ENCODE measurements at places on chromosomes 11 and 22.

GRCh38 chr11:96307776-96308140, 35.2 kb downstream of the MAML2 start:
- peak; percentile 88 for DNase-seq

- DNase-seq, result no peak
Observed at GRCh38 chr11:15933886-15934625, 422.3 kb downstream of the SOX6 start.

DNA sequence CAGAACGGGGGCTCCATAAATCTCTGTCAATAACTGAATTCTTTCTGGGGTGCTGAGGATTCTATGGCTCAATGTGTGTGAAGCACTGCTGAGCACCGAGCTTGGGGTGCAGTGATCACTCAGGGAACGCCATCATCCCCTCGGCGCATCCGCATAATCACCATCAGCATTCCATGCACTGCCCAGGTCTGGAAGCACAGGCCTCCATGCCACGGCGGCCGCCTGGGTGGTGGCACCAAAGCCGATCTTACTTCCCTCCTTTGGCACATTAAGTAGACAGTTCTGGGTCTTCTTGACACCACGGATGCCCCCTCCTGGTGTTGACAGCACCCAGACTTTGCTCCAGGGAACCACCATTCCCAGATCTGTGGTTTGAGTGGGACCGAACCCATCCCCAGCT, 15.6 kb downstream of the LTO1 start:
- no peak for DNase-seq

DNA sequence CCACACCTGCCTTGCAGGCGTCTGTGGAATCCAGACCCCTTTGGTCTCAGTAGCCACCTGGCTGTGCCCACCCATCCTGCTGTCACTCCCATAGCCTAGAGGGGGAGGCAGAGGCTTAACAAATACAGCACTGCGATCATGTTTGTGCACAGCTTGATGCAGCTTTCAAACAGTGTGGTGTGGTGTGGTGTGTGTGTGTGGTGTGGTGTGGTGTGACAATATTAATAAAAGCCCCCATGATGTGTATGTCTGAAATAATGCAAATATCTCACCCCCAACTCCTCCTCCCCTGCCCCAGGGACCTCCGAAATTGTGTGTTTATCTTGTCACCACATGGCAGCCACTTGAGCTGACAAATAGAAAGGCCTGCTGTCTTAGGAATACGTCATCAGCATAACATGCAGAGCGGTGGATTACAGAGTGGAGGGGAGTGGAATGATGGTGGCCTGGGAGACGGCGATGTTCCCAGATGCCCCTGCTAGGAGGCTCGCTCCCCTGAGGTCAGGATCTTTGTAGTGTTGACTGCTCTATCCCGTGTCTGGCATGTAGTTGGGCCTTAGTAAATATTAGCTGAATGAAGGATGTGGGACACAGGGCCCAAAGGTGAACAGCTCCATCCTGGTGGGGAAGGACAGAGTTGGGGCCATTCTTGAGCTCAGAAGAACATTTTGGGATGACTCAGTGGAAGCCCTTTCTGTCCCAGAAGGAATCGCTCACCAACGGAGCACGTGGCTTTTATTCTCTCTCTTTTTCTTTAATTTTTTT, 2.8 kb downstream of the PDXP start:
- no peak for DNase-seq

DNA sequence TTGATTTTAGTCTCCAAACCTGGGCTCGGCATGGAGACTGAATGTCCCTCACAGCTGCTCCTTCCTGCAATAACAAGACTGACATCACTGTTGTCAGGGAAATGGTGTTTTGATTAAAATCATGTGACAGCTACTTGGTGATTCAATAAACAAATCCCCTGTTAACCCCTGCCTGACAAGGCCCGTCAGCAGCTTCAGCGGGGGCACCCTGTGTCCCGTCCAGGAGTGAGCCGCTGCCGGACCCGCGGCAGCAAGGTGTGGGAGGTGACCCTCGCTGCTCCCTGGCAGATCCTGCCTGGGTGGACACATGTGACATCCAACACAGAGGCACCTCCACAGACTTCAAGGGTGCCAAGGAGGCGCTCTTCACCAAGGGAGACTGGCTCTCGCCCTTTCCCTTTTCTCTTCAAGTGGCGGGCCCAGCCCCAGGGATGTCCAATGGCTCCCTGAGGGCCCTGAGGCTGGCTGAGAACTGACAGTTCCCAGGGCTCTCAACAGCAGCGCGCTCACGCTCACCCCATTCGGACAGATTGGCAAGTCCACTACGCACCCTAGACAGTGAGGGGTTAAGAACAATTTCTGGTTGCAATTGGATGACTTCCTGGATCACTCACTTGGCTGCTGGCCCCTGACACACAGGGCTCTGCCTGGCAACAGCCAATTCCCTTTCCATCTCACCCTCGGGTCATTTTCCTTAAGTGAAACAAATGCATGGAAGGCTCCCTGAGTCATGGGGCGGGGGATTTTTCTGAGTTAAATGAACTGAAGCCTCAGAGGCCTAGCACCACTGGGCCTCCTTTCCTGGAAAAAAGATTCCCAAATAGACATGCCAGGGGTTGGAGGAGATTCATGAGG, 30.7 kb downstream of the PPP2R1B start:
- DNase-seq, result no peak

DNA sequence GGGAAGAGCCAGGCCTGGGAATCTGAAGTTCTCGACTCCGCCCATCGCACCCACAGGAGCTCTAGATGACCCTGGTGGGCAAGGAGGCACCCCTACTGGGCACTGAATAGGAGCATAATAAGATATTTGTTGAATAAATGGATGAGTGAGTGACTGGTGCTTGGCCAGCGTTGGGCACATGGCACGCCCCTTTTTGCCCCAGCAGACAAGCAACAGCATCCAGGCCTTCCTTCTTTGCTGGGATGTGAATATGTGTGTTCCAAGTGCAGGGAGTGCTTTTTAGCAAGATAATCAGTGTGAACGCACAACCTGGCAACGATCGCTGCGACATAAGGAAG, 443 bp upstream of the CELF1 start:
- DNase-seq, result no peak

- no peak for DNase-seq
Observed at GRCh38 chr11:28836285-28837081, 728.3 kb downstream of the METTL15 start.

- DNase-seq, result no peak
Observed at GRCh38 chr11:665062-665703, 28.1 kb downstream of the DRD4 start.

DNA sequence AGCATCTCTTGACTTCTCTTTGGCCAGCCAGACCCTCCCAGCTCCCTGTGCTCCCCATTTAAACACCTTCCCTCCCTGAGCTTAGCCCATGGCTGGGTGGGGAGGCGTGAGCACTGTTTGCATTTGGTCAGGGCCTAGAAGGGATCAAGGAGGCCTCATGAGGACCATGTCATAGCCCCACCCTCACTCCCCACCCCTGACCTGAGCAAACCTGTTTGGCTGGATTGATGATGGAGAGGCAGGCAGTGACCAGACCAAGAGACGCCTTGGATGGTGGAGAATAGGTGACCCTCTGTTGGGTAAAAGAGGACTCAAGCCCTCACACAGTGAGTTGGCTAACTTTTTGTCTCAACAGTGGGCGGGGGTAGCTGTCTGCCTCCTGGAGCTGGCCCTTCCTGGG, 49.9 kb downstream of the ST3GAL4 start:
- DNase-seq, result no peak

GRCh38 chr11:20670932-20671403, 1.6 kb downstream of the NELL1 start:
- DNase-seq, result peak; percentile 51

DNA sequence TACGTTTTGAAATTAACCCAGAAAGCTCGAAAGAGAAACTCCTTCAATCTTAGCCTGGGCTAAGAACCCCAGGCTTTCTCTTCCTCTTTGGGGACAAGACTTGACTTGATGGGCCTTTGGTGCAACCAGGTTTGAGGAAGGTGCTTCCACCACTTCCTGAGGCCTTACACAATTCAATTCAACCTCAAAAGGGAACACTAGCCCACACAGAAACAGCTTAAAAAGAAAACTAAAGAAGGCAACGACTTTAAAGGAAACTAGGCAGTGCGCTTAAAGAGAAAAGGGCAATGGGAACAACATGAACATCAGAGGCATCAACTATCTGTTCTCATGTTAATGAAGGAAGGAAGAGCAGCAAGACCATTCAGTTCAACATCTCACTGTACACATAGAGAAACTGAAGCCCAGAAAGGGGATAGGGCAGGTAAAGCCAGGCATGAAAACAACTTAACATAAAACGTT, 24.8 kb downstream of the PAK1 start:
- DNase-seq, result no peak

DNA sequence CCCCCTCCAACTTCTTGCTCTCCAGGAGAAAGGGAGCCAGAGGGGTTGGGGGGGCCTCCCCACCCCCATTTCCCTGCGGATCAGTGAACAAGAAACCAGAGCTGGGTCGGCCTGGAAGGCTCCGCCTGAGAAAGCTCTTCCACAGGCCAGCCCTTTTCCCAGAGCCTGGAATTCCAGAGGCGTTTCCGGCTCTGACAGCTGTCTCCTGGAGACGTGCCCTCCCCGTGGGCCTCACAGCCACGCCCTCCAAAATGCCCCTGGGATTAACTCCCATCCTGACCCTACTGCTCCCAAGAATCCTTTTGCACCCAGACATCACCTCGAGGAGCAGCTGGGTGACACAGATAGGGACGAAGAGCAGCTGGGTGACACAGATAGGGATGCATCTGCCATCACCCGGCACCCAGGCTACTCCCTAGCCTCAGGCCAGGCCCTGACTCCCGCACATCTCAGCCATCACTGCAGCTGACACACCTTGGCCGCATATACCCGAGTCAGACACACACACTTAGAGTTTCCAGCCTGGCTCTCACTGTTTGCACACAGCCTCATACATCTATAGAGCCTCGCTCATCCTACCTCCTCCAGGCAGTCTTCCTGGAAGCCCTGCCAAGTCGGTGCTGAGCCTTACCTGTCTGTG, 7.6 kb upstream of the CDC42EP1 start:
- DNase-seq, result peak; percentile 74

- no peak for DNase-seq
Observed at GRCh38 chr11:69671734-69672465, 3.3 kb downstream of the LTO1 start.

DNA sequence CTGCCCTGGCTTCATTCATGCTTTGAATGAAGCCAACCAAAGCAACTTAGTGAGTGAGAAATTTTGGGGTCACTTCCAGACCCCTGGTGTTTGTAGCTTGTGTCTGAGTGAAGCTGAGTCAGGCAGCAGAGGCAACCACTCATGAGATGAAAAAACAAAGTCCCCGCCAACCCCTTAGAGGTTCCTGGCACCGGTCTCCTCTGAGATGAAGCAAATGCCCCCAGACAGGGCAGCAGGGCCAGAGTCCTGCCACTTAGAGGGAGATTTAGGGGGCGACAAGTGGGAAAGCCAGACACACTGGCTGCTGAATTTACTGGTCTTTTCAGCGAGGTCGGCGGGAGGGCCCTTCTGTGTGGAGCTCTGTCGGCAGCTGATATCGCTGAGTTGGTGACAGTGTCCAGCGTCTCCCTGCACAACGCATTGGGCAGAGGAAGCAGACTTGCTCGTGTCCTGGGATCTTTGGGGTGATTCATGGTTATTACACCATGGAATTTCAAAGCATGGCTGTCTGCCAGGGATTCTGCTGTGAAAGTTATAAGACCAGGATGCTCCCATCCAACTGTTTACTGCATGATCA, 482.6 kb downstream of the MIAT start:
- DNase-seq, result no peak

DNA sequence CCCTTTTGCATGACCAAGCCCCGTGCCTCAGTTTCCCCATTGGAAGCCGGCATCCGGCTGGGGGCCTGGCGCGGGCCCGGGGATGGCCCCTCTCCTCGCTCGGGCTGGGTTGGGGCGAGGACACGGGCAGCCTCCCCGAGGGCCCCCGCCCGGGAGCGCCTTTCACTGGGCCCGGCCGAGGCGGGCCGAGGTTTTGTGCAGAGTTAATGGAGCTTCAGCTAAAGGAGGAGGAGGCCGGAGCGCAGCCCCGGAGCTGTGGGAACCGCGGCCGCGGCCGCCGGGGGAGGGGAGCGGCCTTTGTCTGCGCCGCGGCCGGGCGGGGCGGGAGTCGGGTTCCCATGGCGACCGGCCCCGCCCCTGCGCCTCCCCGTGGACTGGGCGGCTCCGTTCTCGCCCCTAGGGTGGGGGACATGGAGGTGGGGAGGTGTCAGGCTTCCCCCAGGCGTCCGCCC, 1.4 kb upstream of the MAPK11 start:
- DNase-seq, result peak; percentile 90

- no peak for DNase-seq
Observed at GRCh38 chr11:44356351-44356750, 46.4 kb upstream of the ALX4 start.

- no peak for DNase-seq
Observed at GRCh38 chr11:78262691-78263090, 74.0 kb downstream of the USP35 start.

- DNase-seq, result no peak
Observed at GRCh38 chr22:44931766-44932165, 78.0 kb downstream of the PHF21B start.

- no peak for DNase-seq
Observed at GRCh38 chr11:119974467-119974866, 163.4 kb downstream of the TRIM29 start.

DNA sequence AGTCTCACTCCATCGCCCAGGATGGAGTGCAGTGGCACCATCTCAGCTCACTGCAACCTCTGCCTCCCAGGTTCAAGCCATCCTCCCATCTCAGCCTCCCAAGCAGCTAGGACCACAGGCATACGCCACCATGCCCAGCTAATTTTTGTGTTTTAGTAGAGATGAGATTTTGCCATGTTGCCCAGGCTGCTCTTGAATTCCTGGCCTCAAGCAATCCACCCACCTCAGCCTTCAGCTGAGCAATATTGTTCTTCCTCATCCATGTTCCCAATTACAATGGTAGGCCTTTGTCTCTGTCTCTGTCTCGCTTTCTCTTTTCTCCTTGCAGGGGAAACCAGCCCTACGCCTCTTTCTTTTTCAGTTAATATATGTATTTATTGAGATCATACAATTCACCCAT, 10.3 kb downstream of the HSPA8 start:
- DNase-seq, result no peak

DNA sequence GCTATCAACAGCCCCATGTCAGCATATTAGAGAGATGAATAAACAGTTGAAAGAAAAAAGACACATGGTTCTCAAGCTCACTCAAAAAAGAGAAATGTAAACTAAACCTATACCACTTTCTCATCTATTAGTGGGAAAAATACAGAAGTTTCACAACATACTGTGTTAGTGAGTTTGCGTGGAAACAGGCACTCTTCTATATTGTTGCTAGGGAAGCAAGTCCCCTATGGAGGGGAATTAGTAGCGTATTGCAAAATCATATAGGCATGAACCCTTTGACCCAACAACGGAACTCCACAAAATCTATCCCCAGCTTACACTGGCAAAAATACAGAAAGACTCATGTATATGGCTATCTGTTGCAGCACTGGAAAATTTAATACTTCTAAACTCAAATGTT, 14.2 kb upstream of the RFPL2 start:
- DNase-seq, result no peak

DNA sequence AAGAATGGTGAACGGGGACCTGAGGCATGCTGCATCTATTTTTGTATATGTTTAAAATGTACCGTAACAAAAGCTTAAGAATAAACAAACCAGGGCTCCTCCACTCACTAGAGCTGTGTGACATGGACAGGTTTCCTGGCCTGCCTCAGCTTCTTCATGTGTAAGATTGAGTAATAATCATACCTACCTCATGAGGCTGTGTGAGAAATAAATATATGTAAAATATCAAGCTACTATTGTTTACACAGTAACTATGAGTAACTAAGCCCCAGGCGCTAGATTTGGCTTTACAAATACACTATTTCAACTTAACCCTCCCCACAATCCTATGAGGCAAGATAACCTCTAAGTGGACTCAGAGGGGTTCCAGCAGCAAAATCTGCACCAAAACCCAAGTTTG, 66.4 kb downstream of the SMCO4 start:
- DNase-seq, result no peak

GRCh38 chr22:29408940-29409339, 20.6 kb upstream of the AP1B1 start:
- DNase-seq, result no peak
